Activated naive CD4-positive, alpha-beta T cell (primary cell): ENCODE measurements at places on chromosomes 11 and 22.

DNA sequence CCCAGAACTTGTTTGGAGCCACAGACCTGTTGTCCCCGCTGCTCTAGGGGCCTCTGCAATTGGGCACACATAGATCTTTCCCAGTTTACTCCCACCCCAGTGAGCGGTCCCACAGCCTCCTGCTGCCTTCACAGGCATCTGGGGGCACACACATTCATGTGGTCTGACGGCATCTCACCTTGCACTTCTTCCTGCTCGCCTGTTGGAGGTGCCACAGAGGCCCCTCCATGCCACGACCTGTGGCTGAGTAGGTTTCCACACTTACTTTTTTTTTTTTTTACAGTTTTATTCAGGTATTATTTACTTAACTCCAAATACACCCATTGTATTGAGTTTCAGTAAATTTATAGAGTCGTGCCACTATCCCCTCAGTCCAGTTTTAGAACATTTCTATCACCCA, 68.9 kb upstream of the SEPTIN5 start:
- no peak for DNase-seq

DNA sequence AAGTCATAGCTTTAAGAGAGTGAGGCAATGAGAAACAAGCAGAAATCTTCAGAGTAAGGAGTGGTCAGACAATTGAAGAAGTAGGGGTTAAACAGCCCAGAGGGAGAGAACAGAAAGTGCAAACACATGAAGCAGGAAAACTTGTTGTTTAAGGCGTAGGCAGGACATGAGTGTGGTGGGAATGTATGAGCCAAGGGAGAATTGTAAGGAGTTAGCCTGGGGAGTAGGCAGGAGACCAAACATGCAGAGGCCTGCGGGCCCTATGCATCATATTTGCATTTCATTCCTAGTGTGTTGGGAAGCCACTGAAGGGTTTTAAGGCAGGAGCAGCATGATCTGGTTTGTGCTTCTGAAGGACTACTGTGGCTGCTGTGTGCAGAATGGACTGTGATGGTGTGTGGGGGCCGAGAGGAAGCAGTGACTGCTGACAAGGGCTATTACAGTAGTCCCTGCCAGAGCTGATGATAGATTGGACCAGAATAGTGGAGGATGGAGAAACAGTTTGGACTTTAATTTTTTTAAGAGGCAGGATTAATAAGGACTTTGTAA, 179.9 kb upstream of the C11orf87 start:
- no peak for DNase-seq

- no peak for DNase-seq
Measured at GRCh38 chr22:20834206-20834605, 24.4 kb downstream of the PI4KA start.

GRCh38 chr22:47032956-47033647, 270.7 kb downstream of the TBC1D22A start:
- DNase-seq = no peak

GRCh38 chr22:29765905-29766631, 739 bp downstream of the ZMAT5 start:
- no peak for DNase-seq

DNA sequence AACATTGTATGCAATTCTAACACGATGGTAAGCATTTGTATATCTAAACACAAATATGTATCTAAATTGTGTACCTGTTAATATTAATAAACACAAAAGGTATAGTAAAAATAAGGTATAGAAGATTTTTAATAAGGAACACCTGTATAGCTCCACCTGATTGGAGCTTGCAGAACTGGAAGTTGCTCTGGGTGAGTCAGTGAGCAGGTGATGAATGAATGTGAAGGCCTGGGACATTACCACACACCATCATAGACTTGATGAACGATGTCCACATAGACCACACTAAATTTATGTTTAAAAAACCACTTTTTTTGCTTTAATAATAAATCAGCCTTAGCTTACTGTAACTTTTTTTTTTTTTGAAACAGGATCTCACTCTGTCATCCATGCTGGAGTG, 97.6 kb upstream of the CLMP start:
- DNase-seq = no peak

GRCh38 chr11:35593143-35593542, 25.1 kb upstream of the FJX1 start:
- DNase-seq = no peak

GRCh38 chr11:12075822-12076821, 34.3 kb upstream of the MICAL2 start:
- DNase-seq = no peak
